ENCODE measurements at places on chromosomes 12 and 14.

DNA sequence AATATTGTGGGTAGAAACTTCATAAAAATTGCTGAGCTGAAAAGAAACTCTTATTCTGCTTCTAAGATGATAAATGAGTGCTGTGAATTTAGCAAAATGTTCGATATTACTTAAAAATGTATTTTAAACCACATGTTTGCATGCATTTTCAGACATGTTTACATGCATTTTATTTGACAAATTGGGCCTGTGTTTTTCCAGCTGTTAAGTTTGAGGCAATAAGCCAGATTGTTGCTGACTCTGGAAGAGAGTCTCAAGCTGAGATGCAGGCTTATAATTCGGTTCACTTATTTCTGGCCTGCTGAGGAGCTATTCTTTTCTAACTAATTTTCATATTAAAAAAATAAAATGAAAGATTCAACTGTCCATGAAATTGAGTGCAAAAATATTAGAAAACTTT lies 110.1 kb downstream of the SYNE2 start:
- DNase-seq = no peak

- no peak for DNase-seq
These were observed 10.7 kb downstream of the DHRS2 start for GRCh38 chr14:23646648-23647549.

DNA sequence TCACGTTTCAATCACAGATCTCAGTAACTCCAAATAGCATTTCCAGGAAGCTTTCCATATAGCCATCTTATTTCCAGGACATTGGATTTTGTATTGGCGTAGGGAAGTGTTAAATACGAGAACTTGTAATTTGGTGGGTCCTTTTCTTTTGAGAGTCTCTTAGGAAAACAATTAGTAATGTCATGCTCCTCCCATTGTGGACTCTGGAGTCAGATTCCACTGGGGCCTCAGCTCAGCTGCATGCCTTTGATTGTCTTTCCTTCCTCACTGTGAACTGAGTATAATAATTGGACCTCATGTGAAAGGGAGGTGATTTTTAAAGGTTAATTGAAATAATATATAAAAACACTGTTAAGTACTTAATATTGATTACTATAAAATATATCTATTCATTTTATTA lies 462.6 kb downstream of the NPAS3 start:
- no peak for DNase-seq

GRCh38 chr12:76219806-76220205 lies 128.4 kb downstream of the BBS10 start:
- DNase-seq = no peak

GRCh38 chr12:127150956-127151355 lies 1116.0 kb upstream of the TMEM132C start:
- DNase-seq = no peak

- DNase-seq = no peak
These were observed 750.2 kb downstream of the TMEM121 start for GRCh38 chr14:106276326-106277267.

- DNase-seq = no peak
These were observed 34.7 kb upstream of the YY1 start for GRCh38 chr14:100203962-100204834.

DNA sequence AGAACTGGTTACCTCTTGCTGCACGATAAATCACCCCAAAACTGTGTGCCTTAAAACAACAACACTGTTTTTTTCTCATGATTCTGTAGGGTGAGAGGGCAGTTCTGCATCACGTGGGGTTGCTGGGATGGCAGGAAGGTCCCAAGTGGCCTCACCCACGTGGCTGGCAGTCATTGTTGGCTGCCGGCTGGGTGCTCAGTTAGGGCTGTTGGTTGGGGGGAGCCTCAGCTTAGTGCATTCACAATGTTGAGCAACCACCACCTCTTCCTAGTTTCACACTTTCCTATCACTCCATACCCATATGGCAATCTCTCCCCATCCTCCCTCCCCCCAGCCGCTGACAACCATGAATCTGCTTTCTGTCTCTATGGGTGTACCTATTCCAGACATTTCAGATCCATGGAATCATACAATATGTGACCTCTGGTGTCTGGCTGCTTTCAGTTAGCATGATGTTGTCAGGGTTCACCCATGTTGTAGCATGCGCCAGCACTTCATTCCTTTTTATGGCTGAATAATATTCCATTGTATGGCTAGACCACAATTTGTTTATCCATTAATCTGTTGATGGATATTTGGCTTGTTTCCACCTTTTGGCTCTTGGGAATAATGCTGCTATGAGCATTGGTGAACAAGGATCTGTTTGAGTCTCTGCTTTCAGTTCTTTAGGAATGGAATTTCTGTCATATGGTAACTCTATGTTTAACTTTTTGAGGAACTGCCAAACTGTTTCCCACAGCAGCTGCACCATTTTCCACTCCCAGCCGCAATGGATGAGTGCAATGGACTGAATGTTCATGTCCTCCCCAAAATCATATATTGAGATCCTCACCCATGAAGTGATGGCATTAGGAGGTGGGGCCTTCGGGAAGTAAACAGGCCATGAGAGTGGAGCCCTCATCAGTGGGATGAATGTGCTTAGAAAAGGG lies 11.2 kb upstream of the POP5 start:
- DNase-seq = no peak

- no peak for DNase-seq
These were observed 20.6 kb downstream of the COX14 start for GRCh38 chr12:50132505-50133135.

GRCh38 chr14:36582874-36583241 lies 444 bp upstream of the NKX2-8 start:
- no peak for DNase-seq

DNA sequence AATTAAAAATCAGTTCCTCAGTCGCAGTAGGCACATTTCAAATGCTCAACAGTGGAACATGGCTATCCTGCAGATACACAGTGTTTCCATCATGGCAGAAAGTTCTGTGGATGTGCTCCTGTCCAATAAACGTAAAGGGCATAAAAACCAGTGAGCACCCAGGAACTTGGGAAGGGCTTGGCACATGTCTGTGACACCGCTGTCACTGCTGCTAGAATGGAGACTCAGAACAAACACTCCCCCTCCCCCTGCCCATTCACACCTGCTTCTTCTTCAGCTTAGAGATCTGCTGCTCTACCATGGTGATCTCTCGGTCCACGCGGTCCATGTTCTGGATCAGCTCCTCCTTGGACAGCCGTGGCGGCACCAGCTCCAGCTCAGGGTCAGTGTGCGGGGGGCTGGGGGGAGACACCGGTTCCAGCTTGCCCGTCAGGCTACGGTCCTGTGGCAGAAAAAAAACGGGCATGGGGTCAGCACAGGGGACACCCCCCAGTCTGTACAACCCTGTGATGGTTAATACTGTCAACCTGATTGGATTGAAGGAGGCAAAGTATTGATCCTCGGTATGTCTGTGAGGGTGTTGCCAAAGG lies 94.6 kb downstream of the NCOR2 start:
- no peak for DNase-seq

GRCh38 chr14:73953731-73954130 lies 3.6 kb downstream of the COQ6 start:
- DNase-seq = no peak

- DNase-seq = no peak
These were observed 83.5 kb downstream of the SLC25A47 start for GRCh38 chr14:100406505-100407131.

- DNase-seq = no peak
These were observed 9.6 kb downstream of the GNS start for GRCh38 chr12:64749461-64750200.

GRCh38 chr14:24032727-24033418 lies 18.9 kb upstream of the CARMIL3 start:
- DNase-seq = no peak

DNA sequence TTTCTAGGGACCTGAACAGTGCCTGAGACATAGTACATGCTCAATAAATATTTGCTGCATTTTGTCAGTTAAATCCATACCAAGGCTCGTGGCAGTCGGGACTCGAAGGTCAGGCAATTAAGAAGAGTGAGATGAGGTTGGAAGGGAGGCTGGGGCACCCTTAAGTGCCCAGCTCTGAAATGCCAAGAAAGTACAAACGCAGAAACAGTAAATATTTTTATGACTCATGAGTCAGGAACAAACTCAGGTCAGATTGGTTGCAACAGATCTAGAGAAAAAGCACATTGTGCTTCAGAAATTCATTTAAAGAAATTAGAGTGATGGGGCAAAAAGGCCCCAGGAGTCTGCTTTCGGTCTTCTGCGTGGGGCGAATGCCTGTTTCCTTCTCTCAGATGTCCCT lies 83.0 kb upstream of the FZD10 start:
- no peak for DNase-seq

GRCh38 chr14:91283666-91284065 lies 39.2 kb upstream of the GPR68 start:
- no peak for DNase-seq

- peak; percentile 45 for DNase-seq
These were observed at the start of gene SUDS3 for GRCh38 chr12:118376089-118377020. SUDS3 (plus strand) TSS chr12:118376555; CDS start chr12:118376692, 137 bp downstream.

- peak; percentile 5 for DNase-seq
These were observed 19.1 kb downstream of the RPAP3 start for GRCh38 chr12:47686645-47687240.

GRCh38 chr12:86660488-86661147 lies 404.4 kb upstream of the MGAT4C start:
- peak; percentile 39 for DNase-seq

Data from SHP77 treated with DMSO at 0.1 percent for 48 hours (cell line).